Endodermal cell (in vitro differentiated cells): ENCODE measurements at places on chromosomes 5 and 9. TPM values are rescaled to one million over a fixed set of nuclear protein-coding genes. Genes with fewer than 3 reads are reported as not detected.

The SLC46A2 gene
- not detected in 2 replicates for total RNA-seq

DNA sequence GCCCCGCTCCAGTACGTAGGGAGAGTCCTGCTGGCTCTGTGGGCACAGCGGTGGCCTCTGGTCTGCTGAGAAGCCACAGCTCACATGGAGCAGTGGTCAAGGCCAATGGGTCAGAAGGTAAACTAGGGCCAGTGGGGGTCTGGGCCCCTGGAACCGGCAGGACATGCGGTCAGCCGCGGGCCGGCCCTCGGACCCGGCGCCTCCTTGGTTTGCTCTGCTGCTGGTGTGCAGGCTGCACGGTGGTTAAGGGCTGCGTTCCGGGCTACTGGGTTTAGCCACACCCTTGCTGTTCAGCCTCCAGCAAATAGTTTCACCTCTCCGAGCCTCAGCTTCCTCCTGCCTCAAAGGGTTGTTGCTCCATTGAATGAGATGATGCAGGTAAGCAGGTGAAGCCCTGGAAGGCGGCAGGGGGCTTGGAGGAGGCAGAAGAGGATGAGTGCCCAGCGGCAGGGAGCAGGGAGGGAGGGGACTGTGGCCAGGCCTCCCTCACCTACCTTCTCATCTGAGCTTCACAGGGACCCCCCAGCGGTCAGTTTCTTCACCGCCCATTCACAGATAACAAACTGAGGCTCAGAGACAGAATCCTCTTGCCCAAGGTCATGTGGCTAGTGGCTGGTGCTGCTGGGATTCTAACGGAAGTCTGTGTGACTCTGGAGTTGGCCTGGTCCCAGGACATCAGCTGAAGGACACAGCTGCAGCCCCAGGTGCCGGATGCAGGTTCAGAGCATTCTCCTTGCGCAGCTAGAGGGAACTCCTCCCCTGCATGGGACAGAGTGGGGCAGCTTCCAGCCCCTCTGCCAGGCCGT, 3.7 kb upstream of the COL5A1 start:
- H3K4me1 ChIP-seq = peaks cover 4% of the 10 kb centered on the region
- no peaks in the 10 kb centered on the region for H3K36me3 ChIP-seq
- H3K27ac ChIP-seq = no peak overlapping the region
- H3K27me3 ChIP-seq = no peaks in the 10 kb centered on the region
- no peak overlapping the region for H3K4me3 ChIP-seq
- no peak for DNase-seq

GRCh38 chr5:52703321-52703720, 84.4 kb upstream of the ITGA1 start:
- no peak for DNase-seq
- no peaks in the 10 kb centered on the region for H3K4me1 ChIP-seq
- H3K36me3 ChIP-seq = no peaks in the 10 kb centered on the region
- no peaks in the 10 kb centered on the region for H3K27me3 ChIP-seq
- H3K27ac ChIP-seq = no peak overlapping the region

The CDH10 gene
- 0.82 to 1.4 TPM (median 0.92 TPM) in 3 replicates for total RNA-seq

- no peaks in the 10 kb centered on the region for H3K4me1 ChIP-seq
- no peaks in the 10 kb centered on the region for H3K36me3 ChIP-seq
- H3K27me3 ChIP-seq = peaks cover 14% of the 10 kb centered on the region
Measured at GRCh38 chr5:14587150-14587549, 5.6 kb downstream of the OTULINL start.

- no peaks in the 10 kb centered on the region for H3K27me3 ChIP-seq
- H3K4me3 ChIP-seq = no peak overlapping the region
- no peak for DNase-seq
- no peaks in the 10 kb centered on the region for H3K4me1 ChIP-seq
- no peaks in the 10 kb centered on the region for H3K36me3 ChIP-seq
- H3K27ac ChIP-seq = no peak overlapping the region
Measured at GRCh38 chr9:20209391-20210340, 412.6 kb downstream of the MLLT3 start.

The WDR5 gene
- 30.4 to 57.2 TPM (median 53.5 TPM) in 3 replicates for total RNA-seq

The FOXD4 gene
- total RNA-seq = 0.25 TPM in 1 of 3 replicates, not detected in the others

DNA sequence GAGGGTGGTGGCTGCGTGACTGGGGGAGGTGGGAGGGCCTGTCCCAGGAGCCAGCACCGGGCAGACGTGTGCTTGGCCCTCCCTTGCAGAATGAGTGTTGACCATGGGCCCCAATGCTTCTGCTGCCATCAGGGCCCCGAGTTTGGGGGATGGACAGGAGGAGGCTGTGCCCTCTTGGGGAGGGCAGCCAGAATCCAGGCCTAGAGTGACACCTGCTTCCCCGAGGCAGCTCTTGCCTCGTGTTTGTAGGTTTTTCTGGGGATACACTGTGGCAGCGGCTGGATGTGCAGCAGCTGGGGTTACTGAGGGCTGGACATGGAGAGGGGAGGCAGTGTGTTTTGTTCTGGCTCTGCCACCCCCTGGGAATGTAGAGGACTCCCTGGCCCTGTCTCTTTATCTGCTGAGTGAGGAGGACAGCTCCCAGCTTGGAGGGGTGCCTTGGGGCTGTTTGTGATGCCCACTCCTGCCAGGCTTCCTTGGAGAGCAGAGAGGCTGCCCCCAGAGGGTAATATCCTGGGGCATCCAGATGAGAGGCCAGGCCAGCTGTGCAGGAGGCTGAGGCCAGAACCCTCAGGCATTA, 22.7 kb downstream of the WNK2 start:
- no peak overlapping the region for H3K4me3 ChIP-seq
- H3K27ac ChIP-seq = peak overlapping the region; percentile 75
- H3K36me3 ChIP-seq = no peaks in the 10 kb centered on the region
- no peaks in the 10 kb centered on the region for H3K27me3 ChIP-seq
- DNase-seq = no peak

The RNF208 gene
- total RNA-seq = 10.5 and 12.8 TPM in 2 replicates

DNA sequence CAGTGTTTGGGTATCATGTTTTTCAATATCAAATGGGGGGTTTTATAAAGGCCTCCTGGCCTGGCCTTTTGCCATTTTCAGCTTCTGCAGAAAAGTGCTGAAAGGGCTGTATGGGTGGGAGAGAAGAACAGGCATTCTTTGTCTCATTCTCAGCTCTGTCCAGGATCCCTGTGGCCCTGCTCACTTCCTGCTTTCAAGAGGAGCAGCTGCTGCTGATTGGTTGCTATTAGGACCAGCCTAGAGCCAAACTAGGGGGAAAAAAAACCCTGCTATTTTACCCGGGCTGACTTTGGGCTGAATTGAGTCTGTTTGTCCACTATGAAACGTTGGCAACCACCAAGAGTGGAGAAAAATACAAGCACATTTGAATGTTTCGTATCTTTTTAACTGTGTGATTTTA, 117.1 kb downstream of the CMYA5 start:
- no peak overlapping the region for H3K27ac ChIP-seq
- H3K4me3 ChIP-seq = no peak overlapping the region
- H3K36me3 ChIP-seq = no peaks in the 10 kb centered on the region
- no peak for DNase-seq
- H3K27me3 ChIP-seq = no peaks in the 10 kb centered on the region
- H3K4me1 ChIP-seq = no peaks in the 10 kb centered on the region

DNA sequence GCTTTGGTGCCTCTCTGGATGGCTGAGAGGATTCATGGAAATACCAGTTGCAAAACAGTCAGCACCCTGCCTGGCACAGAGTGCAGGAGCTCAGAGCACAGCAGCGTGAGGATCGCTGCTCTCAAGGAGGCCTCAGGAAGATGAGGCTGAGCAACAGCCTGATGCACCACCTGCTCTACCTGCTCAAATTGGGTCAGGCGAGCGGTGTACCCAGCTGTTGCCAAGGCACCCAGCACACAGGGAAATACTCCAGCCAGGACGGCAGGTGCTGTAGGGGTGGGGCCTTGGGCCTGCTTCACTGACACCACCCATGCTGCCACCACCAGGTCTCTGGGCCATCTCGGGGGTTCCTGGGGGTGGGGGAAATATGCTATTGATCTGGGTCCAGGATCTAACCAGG, 4.3 kb downstream of the EEIG1 start:
- H3K27ac ChIP-seq = no peak overlapping the region
- H3K36me3 ChIP-seq = no peaks in the 10 kb centered on the region
- H3K27me3 ChIP-seq = no peaks in the 10 kb centered on the region
- peak; percentile 30 for DNase-seq
- peaks cover 34% of the 10 kb centered on the region for H3K4me1 ChIP-seq
- H3K4me3 ChIP-seq = peak overlapping the region; percentile 95

- H3K36me3 ChIP-seq = no peaks in the 10 kb centered on the region
- no peak for DNase-seq
- H3K27ac ChIP-seq = no peak overlapping the region
- peaks cover 10% of the 10 kb centered on the region for H3K4me1 ChIP-seq
- H3K27me3 ChIP-seq = no peaks in the 10 kb centered on the region
Measured at GRCh38 chr5:109597893-109598292, 91.8 kb upstream of the MAN2A1 start.

The LCN1 gene
- total RNA-seq = not detected in 2 replicates

GRCh38 chr9:99921875-99922710, 15.6 kb downstream of the STX17 start:
- H3K27me3 ChIP-seq = no peaks in the 10 kb centered on the region
- H3K36me3 ChIP-seq = peaks cover 41% of the 10 kb centered on the region
- H3K4me1 ChIP-seq = peaks cover 4% of the 10 kb centered on the region
- H3K27ac ChIP-seq = no peak overlapping the region

- H3K4me3 ChIP-seq = no peak overlapping the region
- peaks cover 19% of the 10 kb centered on the region for H3K4me1 ChIP-seq
- H3K27ac ChIP-seq = no peak overlapping the region
- DNase-seq = no peak
- H3K27me3 ChIP-seq = no peaks in the 10 kb centered on the region
- H3K36me3 ChIP-seq = peaks cover 71% of the 10 kb centered on the region
Measured at GRCh38 chr5:154819546-154819945, 30.9 kb downstream of the FAXDC2 start.

The AQP3 gene
- total RNA-seq = 2.5 to 4.5 TPM (median 2.7 TPM) in 3 replicates

The MARCHF3 gene
- 9.9 and 11.3 TPM in 2 replicates for total RNA-seq

- H3K36me3 ChIP-seq = no peaks in the 10 kb centered on the region
- DNase-seq = peak; percentile 85
- H3K27me3 ChIP-seq = no peaks in the 10 kb centered on the region
- H3K4me3 ChIP-seq = no peak overlapping the region
Measured at GRCh38 chr9:121690316-121690715, 38.9 kb downstream of the DAB2IP start.

DNA sequence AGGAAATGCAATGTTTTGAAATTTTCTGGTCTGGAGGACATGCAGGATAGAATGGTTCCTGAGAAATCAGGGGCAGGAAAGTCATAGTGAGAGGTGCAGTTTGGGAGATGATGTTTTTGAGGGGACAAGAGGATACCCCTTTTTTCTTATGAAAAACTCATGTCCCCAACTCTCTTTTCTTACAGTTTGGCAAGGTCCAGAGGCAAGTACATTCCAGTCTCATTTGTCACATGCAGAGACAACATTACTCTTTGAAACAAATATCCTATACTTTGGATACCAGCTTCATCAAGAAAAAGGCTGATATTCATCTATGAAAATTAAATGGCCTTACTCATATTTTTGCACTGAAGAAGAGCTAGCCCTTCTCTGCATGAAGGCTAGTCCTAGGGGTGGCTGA, 48.2 kb downstream of the EQTN start:
- no peak for DNase-seq
- H3K4me3 ChIP-seq = no peak overlapping the region
- no peaks in the 10 kb centered on the region for H3K27me3 ChIP-seq
- H3K27ac ChIP-seq = no peak overlapping the region

GRCh38 chr5:169416583-169417196, 115.8 kb upstream of the SLIT3 start:
- no peak overlapping the region for H3K27ac ChIP-seq
- DNase-seq = peak; percentile 61
- no peaks in the 10 kb centered on the region for H3K4me1 ChIP-seq
- H3K36me3 ChIP-seq = no peaks in the 10 kb centered on the region
- H3K27me3 ChIP-seq = peaks cover 6% of the 10 kb centered on the region

DNA sequence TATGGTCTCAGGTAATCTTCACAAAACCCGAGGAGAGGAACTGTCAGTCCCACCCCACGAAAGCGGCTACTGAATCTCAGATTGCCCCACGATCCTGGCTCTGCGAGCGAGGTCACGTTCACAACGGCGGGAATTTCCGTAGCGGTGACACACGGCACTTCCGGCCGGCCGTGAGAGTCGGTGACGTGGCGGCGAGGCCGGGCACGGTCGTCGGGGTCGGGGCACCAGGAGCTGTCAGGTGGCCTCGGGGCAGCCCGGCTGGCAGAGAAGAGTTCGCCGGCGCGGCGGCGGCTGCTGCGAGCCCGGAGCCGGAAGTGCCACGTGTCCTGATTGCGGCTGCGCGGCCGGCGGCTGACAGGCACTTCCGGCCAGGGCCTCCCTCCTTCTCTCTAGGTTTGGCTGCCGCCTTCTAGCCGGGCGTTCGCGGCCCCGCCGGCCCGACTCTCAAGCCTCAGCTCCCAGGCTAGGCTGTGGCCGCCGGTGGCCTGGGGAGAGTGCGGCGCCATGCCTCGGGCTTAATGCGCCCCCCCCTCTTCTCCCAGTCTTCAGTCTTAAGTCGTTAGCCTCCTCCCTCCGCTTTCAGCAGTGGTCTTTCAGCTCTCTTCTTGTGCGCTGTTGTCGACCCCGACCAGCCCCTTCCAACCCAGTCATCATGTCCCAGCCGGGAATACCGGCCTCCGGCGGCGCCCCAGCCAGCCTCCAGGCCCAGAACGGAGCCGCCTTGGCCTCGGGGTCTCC, at the start of gene SEC24A:
Gene SEC24A, plus strand, starts transcription at position 361 of the 738 bp plus-strand sequence. Its CDS starts 292 bp downstream, at position 653.
- no peaks in the 10 kb centered on the region for H3K4me1 ChIP-seq
- H3K27ac ChIP-seq = peak within 1 kb of the TSS; percentile 90
- no peaks in the 10 kb centered on the region for H3K36me3 ChIP-seq
- H3K27me3 ChIP-seq = no peaks in the 10 kb centered on the region
- peak within 1 kb of the TSS; percentile 94 for H3K4me3 ChIP-seq
- DNase-seq = peak; percentile 96
